ENCODE measurements at places on chromosomes 6 and 20.

GRCh38 chr20:5078399-5078958, 41.3 kb downstream of the PCNA start:
- DNase-seq, result peak; percentile 77

DNA sequence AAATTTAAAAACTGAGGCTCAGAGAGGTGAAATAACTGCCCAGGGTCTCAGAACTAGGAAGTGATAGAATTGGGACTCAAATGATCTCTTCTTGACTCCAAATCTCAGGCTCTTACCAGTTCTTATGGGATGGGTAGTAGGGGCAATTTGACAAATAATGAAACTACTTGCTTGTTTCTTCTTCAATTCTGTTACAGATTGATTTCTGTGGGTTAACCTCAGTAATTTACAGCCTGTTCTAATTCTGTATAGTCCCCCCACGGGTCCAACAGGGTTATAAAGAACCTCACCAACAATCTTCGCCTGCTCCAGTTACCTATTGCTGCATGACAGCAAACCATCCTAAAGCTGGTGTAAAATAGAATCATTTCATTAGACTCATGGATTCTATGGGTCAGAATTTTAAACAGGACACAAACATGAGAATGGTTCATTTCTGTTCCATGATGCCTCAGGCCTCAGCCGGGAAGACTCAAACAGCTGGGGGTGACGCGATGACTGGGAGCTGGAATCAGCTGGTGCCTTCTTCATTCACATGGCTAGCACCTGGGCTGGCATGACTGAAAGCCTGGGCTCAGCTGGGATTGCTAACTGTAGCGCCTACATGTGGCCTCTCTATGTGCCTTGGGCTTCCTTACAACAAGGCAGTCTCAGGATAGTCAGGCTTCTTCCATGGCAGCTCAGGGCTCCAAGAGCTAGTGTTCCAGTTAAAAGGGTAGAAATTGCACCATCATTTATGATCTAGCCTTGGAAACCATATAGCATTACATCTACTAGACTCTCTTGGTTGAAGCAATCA, 6.6 kb upstream of the WFDC2 start:
- DNase-seq, result no peak

DNA sequence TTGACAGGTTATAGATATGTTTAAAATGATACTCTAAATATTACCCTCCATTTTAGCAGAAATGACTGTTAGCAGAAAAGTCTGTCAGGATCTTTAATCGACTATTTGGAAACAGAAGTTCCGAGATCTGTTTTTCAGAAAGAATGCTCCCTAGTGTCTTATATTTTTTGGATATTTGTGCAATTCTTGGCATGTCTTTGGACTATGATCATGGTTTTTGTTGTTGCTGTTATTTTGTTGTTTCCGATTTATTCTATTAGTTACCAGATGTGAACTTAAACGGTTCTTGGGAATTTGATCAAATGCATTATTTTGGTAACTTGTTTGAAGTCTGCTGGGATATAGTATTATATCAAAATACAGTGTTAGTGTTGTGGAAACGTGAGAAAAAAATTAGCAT, 106.4 kb upstream of the CEP162 start:
- no peak for DNase-seq

- DNase-seq, result no peak
These were observed 68.5 kb upstream of the TENT5A start for GRCh38 chr6:81820980-81821379.

DNA sequence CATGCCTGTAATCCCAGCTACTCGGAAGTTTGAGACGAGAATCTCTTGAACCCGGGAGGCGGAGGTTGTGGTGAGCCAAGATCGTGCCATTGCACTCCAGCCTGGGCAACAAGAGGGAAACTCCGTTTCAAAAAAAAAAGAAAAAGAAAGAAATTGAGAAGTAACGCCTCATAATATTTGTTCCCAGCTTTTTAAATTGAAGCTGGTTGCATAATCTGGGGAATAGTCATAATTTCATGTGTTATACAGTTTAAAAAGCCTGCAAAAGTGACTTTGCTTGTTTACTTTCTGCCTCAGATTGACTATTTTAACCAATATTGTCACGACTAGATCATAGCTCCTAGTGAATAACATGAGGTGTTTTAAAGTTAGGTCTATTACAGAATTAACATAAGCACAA, 7.2 kb downstream of the FAM217B start:
- no peak for DNase-seq

GRCh38 chr6:130959951-130960350, 103.1 kb downstream of the EPB41L2 start:
- no peak for DNase-seq

GRCh38 chr6:107509506-107509905, 19.6 kb downstream of the SOBP start:
- DNase-seq, result no peak

GRCh38 chr6:95648636-95649035, 71.3 kb downstream of the MANEA start:
- DNase-seq, result no peak

DNA sequence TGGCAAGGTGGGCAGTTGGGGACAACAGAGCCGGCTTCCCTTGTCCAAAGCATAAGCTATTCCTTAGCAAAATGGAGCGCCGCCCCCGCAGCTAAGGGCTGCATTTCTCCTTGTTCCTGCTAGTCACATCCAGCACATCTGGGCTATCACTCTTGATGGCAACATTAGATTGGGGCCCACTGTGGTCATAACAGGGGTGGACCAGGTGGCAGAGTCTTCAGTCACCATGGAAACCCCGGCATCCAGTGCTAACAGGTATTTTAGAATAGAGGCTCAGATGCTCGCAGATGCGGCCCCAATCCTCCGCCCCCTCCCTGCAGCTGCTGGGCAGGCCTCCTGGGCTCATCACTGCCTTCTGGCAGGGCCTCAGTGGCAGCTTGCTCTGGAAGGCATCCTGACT, 168.2 kb upstream of the PROKR2 start:
- DNase-seq, result no peak

DNA sequence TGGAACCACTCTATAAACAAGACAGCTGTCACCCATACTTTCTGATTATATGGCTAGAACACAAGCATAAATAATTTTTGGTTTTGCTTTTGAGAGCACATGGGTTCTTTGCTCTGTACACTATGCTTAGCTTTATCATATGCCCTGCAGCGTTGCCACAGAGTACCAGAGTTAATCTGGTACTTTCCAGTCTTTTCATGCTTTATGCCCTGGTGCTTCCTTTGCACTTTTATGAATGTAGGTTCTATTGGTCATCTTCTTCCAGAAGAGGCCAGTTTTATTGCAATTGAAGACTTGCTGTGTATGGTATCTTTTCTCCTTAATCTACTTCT, 20.8 kb downstream of the SHLD1 start:
- DNase-seq, result no peak

DNA sequence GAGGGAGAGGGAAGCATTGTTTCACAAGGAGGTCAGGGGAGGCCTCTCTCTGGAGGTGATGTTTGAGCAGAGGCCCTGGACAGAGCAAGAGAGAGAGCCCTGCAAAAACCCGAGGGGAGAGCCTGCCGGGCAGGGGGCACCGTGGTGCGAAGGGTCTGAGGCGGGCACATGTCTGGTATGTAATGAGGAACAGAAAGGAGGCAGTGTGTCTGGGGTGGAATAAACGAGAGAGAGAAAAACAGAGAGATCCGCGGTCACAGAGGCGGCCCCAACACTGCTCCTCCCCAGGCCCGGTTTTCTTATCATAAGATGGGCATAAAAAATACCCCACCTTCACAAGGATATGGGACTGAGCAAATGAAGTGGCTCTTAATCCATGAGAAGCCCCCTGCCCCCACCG, 119.2 kb downstream of the PREX1 start:
- no peak for DNase-seq

GRCh38 chr6:109922851-109923250, 55.3 kb upstream of the GPR6 start:
- DNase-seq, result no peak

DNA sequence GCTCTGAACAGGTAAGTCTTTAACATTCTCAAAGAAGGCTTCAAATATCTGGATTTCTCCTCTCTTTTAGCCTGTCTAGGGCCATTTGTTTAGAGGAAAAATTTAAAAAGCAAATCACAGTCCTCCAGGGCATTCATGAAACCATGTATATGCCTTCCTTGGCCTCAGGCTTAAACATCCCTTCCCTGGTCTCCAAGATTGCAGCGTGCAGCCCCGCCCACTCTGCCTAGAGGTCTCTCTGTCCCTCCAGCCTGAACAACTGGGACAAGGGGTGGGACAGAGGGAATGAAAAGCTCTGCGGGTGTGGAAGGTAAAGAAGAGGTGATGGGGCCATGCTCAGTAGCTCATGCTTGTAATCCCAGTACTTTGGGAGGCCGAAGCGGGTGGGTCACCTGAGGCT, 9.8 kb upstream of the CBFA2T2 start:
- DNase-seq, result no peak

DNA sequence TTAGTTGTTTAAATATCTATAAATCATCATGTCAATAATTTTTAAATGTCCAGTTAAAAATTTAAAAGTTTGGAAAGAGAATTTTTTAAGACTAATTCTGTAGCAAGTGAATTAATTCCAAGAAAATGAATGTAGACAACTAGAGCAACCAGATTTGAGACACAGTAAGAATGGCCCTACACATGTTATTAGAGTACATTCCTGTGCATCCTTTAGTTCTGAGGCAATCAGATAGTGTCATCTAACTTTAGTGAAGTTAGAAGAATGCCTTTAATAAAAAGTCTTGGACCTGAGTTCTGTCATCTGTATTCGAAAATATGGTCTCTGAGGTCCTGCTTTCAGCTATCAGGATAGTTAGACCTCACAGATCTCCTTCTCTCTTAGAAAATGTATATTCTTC, 63.7 kb downstream of the HIVEP2 start:
- DNase-seq, result no peak

GRCh38 chr20:944148-944547, 28.0 kb upstream of the ANGPT4 start:
- no peak for DNase-seq

DNA sequence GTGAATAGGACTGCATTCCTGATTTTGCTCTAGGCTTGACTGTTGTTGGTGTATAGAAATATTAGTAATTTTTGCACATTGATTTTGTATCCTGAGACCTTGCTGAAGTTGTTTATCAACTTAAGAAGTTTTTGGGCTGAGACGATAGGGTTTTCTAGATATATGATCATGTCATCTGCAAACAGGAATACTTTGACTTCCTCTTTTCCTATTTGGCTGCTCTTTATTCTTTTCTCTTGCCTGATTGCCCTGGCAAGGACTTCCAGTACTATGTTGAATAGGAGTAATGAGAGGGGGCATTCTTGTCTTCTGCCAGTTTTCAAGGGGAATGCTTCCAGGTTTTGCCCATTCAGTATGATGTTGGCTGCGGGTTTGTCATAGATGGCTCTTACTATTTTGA, 13.4 kb downstream of the HLA-DOB start:
- no peak for DNase-seq

GRCh38 chr6:144912474-144912873, 627.3 kb downstream of the UTRN start:
- DNase-seq, result no peak

GRCh38 chr6:119446609-119447008, 97.0 kb upstream of the MAN1A1 start:
- no peak for DNase-seq

DNA sequence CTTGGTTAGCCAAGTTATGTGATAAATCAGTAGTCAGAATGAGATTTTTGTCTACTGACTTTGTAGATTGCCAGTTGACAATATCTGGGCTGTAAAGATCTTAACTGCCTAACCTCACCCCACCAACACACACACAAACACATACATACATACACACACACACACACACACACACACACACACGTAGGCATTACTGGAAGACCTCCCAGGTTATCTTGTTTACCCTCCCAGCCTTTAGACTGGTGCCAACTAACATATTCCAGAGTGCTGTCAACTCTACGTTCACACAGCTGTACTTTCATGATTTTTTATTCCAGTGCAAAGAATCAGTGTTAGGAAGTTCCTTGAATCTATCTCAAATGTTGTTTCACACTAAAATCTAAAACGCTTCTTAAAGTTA, 38.9 kb downstream of the BMP5 start:
- DNase-seq, result no peak

DNA sequence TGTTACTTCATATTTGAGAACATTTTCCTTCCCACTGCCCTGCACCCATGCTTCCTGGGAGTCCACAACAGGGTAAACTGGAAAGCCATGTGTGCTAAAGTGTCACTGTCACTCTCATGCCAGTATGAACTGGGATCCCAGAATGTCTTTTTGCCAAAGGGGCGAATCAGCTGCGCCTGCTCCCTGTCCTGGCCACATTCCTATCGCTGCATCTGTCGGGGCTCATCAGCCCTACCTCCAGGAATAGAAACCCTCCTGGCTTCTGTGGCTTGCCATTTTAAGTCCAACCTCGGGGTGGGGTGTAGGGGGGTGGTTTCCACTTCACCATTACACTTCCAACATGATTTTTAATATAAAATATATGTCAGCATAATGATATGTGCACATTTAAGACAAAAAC, 933 bp downstream of the KLHL31 start:
- DNase-seq, result no peak

DNA sequence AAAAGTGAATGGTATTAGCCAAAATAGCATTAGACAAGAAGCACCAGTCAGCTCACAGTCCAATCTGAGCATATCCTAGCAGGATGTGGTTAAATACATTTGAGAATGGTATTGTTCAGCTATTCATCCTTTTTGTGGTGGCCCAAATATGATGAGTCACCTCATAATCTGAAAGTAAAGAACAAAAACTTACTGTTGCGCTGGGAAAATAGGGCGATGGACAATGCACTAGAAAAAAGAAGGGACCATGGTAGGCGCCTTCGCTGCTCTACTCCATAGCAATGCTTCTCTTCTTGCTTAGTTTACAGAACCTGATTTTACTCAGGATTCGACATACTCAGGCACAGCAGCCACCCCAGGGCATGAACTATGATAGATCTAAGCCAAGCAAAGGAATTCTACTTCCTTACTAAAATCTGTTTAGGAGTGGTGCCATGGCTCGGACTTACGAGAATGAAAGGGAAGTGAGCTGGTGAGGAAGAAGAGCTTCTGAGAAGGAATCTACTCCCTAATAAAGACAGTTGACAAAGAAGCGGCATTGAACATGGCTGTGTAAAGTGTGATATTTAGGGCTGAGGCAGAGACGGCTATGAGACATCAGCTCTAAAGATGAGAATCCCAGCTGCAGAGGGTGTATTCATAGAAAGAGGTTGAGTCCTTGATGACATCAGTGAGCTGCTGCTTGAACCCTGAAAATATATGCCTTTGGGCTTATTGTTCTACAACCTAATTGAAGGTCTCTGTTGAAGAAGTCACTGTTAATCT, 16.6 kb upstream of the FBXO9 start:
- peak; percentile 68 for DNase-seq

DNA sequence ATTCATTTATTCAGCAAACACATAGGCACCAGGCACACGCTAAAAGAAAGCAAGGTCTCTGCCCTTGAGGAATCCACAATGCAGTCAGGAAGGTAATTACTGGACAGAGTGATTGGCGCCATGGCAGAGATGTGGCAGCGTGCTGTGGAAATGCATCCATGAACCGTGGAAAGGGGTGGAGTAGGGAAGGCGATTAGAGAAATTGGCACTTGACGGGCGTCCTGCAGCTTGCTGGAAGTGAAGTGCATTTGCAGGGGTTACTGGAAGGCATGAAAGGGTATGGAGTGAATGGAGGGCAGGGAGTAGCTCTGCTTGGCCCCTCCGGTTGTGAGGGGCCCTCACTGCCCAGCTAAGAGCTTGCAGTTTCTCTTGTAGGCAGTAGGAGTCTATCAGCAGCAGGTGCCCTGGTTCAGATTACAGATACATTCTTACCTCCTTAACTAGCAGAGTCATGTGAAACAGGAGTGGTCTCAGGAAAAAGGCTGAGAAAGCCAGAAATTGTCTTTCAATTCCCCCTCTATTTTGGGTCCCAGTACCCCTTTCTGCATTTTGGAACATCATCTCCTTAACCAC, 122.5 kb upstream of the TIAM2 start:
- DNase-seq, result no peak

- DNase-seq, result no peak
These were observed 127.0 kb downstream of the SGK1 start for GRCh38 chr6:134190883-134191282.
